CD4-positive, alpha-beta T cell treated with Interleukin-15 for 1 hour (primary cell): ENCODE measurements at places on chromosomes 6 and 20.

GRCh38 chr6:136991646-136992045 lies 53.1 kb downstream of the IL20RA start:
- no peak for DNase-seq

DNA sequence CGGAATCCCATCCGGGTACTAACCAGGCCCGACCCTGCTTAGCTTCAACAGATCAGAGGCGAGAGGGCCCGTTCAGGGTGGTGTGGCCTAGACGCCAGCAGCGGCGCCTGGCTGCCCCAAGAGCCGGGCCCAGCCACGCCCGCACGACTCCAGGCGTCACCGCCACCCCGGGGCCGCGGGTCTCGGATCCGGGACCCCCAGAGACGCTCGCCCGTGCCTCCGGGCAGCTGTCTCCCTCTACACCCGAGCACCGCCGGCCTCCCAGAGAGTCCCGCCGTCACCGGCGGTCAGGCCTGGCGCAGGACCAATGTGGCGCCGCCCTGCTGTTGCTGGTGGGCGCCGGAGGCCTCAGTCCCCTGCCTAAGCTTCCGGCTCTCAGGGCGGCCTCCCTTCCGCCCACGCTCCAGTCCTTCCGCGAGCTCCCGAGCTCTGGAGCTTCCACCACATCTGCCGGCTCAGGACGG lies 441.2 kb upstream of the DEFB115 start:
- DNase-seq, result no peak

- DNase-seq, result no peak
These were observed 108.1 kb upstream of the TIAM2 start for GRCh38 chr6:154887051-154887450.

- no peak for DNase-seq
These were observed 182.5 kb upstream of the LAMP5 start for GRCh38 chr20:9331707-9332435.

- DNase-seq, result no peak
These were observed 196.1 kb downstream of the TRIM27 start for GRCh38 chr6:28727559-28728211.

GRCh38 chr6:1043458-1043836 lies 268.5 kb upstream of the FOXQ1 start:
- no peak for DNase-seq

DNA sequence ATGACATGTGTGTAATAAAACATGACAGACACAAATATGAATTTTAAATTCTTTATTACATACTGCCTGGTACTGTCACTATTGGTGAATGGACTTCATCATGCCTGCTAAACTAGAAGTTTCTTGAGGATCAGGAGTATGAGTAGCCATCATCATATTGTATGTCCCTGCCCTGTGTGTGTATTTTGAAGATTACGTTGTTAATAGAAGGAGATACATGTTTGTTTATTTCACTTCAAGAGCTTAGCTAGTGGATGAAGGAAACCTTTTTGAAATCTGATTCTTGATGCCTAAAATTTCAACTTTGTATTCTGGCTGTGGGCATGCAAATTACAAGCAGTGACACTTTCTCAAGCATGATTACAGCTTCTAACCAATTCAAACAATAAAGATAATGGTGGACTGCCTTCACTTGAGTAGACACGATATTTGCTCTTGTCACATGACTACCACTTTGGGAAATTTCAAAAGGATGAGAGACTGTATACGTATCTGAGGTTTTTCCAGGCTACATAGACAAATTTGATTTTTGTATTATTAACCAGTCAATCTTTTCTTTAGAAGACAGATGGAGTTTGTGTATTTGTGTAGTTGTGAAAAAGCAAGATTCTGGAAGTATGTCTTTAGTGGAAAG lies 3.5 kb downstream of the TBPL1 start:
- DNase-seq, result no peak

GRCh38 chr20:20702330-20703245 lies 9.9 kb downstream of the RALGAPA2 start:
- no peak for DNase-seq
